ENCODE measurements at places on chromosomes 7 and 10. TPM values are rescaled to one million over a fixed set of nuclear protein-coding genes. Genes with fewer than 3 reads are reported as not detected.

Gene TDRD1
- 0.16 TPM for total RNA-seq

Gene CC2D2B
- not detected for total RNA-seq

Gene CREB3L2
- 44.8 TPM for total RNA-seq

Gene TMEM130
- not detected for total RNA-seq

Gene GBX1
- total RNA-seq = not detected

Gene IL6
- total RNA-seq = 0.35 TPM

Gene PIK3CG
- total RNA-seq = 28.1 TPM

Gene AKR1D1
- not detected for total RNA-seq

Gene ADAM22
- 1.7 TPM for total RNA-seq

Gene OR9A2
- total RNA-seq = not detected

Gene GUSB
- 54.7 TPM for total RNA-seq

Gene SORCS3
- total RNA-seq = not detected

Gene RRP12
- total RNA-seq = 99.4 TPM

Gene AKR1C2
- total RNA-seq = not detected

Gene AZGP1
- not detected for total RNA-seq

Gene TRPV5
- not detected for total RNA-seq

Gene AOC1
- total RNA-seq = not detected

Gene AMZ1
- not detected for total RNA-seq

Gene DENND2A
- total RNA-seq = not detected

Gene ARHGAP22
- total RNA-seq = not detected
